ENCODE measurements at places on chromosomes 2 and 18.

GRCh38 chr2:202317080-202317857 is 51.7 kb downstream of the NOP58 start:
- no peak for DNase-seq

DNA sequence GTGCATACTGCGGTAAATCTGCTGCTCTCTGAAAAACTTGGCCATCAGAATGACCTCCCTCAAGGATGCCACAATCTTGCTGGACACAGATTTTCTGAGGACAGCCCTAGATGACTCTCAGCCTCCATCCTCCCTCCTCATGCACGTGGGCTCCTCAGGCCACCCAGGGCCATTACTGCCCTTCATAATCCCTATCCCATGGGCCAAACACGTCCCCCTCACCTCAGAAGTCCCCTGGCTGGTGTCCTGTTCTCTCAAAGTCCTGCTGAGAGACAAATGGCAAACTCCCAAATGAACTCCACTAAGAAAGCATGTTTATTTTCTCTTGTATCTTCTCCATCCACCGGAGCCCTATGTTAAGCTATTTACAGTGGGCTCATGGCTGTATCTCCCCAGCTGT is 125.7 kb downstream of the MRO start:
- DNase-seq, result no peak

DNA sequence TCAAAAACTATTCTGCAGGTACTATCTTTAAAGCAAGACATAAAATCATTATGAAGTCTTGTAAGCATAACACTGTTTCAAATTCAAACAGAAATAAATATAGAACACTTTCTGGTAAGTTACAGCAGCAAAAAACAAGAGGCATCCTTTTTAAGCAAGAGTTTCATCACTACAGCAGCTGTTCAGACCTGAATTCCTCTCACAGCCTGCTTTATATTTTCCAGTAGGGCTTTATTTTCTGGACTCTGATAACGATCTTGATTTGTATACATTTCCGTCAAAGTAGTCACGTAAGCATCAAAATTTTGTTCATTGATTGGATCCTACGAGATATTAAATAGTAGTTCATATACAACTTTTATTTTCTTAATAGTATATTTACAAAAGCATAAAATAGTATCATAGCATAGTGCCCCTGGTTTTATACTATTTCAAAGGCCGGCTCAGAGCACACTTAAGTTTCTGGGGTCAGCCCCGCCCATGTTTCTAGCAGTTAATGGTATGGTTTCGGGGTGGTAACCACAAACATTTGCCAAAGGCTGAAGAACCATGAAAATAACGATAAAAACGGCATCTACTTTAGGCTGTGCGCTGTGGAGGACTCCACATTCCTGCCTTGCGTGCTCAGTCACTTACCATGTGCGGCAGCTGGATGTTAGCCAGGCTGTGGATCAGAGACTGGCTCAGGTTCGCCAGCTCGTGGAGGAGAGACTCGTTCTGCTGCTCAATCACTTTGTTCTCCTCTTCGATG is 47.5 kb upstream of the PXDN start:
- no peak for DNase-seq

DNA sequence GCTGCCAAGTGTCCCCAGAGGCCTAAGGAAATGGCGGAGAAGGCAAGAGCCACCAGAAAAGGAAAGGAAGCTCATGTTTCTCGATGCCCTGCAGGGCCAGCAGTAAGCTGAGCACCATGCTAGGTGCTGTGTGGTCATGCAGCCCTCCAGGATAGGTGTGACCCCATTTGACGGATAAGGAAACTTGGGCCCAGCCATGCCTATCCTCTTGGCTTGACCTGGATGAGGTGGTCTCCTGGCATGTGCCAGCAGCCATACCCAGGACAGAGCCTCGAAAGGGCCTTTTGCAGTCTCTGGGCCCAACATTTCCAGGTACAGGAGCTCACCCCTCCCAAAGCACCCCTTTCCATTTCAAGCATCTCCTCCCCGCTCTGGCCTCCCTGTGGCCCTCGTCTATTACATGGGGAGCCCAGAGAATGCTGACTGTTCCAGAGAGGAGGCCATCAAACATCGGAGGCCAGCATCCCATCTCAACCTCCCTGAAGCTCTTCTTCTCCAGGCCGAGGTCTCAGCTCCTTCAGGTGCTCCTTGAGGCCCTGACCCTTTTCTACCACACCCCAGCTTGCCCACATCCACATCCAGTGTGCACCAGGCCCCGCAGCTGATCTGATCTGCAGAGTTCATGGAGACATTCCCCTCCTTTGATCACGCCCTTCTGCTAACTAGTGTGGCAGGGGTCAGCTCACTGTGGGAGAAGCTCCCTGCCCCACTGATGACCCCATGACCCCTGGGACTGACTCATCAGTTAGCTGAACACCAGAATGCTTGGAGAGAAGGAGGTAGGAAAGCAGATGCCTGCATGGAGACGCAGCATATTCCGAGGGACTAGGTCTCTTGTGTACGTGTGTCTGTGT is 208.4 kb downstream of the TNS1 start:
- no peak for DNase-seq

GRCh38 chr2:46666754-46667153 is 187.4 kb downstream of the TMEM247 start:
- DNase-seq, result no peak

DNA sequence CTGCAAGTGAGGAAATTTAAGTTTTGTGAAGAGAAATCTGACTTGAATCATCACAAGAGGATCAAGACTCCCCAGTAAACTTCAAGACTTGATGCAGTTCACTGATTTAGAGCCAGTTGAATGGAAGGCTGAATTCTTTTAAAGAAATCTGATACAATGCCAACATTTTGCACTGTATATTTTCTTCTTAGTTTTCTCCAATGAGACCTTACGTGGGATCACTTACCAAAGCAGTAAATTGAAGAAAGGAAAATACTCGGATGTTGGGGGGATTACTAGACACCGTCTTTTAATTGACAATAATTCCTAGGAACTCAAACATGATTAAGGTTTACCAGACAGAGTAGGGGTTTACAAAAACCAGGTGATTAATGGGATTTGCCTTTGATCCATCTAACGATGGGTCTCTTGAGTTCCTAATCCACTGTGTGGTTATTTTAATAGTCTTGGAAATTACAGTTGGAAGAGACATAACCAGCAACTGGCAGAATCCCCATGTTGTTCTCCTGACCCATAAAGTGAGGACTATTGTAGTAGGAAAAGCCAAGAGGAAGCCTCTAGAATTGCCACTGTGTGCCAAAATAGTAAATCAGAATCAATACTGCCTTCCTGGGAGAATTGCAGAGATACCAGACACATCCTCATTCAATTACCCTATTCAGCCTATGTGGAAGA is 354.5 kb downstream of the PID1 start:
- no peak for DNase-seq

DNA sequence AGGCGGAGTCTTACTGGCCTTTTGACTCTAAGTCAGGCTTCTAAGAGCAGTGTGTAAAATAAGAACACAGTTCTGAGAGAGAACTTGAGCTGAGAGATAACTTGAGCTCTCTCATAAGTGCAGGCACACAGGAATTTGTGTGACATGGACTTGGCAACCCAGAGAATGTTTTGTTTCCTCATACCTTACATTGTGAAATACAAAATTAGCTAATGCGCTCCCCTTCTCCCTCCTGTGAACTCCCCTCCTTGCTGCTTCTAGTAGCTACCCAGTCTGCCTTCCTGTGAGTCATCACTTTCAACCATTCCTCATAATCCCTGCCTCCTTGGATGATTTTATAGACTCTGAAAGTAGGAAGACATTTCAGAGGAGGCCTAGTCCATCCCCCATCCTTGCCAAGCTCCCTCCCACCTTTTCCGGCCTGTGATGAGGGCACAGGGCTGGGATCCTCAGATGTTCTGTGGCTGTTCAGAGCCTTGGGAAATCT is 22.6 kb downstream of the FER1L5 start:
- DNase-seq, result no peak

- no peak for DNase-seq
These were observed 60.9 kb downstream of the EDAR start for GRCh38 chr2:108927936-108928659.

DNA sequence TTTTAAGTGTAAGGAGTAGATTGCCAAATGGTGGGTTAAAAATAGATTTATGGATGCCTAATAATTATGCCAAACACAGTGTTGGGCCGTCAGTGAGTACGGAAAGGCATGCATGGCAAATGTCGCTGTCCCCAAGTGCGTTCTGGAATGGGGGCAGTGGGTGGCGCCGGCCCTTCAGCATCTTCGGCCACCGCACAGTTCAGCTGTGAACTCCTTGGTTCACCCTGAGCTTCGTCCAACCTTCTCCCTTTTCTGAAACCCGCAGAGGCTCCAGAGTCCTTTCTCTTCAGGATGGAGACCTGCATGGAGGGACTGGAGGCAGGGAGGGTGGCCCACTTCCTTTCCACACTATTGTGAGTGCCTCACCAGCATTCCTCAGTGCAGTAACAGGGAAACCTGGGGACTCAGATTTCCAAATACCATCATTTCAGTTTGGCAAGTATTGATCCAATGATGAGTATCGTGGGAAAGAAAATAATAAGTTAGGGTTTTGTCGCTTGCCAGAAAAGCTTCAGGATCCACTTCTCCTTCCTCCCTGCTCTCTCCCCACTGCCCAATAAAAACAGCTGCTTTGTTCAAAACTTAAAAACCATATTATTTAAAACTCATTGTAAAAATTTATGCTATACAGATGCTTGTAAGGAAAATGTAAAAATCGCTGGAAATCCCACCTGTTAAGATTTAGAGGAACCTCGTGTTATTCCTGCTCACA is 74.6 kb upstream of the TXNDC2 start:
- DNase-seq, result no peak

- no peak for DNase-seq
These were observed 154.7 kb downstream of the MBD2 start for GRCh38 chr18:54069729-54070128.

- no peak for DNase-seq
These were observed 20.8 kb upstream of the MGAT5 start for GRCh38 chr2:134232868-134233727.

GRCh38 chr2:1795261-1796231 is 51.2 kb upstream of the PXDN start:
- DNase-seq, result no peak

DNA sequence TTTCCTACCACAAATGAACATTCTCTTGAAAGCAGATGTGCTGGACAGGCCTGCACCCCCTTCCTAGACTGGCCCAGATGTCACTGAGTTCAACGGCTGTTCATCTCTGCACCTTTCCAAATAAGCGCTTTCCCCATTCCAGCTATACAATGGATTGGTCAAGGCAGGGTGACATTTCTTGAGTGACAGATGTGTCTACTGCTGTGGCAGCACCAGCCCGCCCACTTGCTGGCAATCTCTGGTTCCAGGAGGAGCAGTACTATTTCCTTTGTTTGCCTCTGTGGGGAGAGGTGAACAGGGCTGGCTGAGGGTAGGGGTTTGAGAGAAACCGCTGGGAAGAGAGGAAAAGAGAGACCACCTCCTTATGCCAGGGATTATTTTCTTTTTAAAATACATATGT is 269.5 kb upstream of the POU3F3 start:
- DNase-seq, result no peak
